ENCODE measurements at places on chromosomes 7 and 10.

GRCh38 chr7:83947260-83947659 is 247.3 kb downstream of the SEMA3A start:
- DNase-seq = no peak

DNA sequence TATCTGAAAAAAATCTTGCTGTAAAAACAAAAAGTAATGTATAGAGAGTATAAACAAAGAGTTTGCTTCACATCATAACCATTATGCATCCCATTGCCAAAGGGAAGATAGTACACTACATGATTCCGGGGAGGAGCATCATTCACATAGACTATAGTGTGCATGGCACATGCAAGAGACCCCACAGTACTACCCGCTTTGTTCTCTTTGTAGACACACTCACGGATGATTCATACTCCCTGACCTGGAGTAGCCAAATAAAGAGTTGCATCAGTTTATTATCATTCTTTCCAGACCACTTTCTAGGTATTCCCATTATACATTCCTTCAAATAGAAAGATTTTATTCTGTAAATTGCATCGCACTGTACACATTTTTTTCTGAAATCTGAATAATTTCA is 356.9 kb downstream of the PCDH15 start:
- no peak for DNase-seq

DNA sequence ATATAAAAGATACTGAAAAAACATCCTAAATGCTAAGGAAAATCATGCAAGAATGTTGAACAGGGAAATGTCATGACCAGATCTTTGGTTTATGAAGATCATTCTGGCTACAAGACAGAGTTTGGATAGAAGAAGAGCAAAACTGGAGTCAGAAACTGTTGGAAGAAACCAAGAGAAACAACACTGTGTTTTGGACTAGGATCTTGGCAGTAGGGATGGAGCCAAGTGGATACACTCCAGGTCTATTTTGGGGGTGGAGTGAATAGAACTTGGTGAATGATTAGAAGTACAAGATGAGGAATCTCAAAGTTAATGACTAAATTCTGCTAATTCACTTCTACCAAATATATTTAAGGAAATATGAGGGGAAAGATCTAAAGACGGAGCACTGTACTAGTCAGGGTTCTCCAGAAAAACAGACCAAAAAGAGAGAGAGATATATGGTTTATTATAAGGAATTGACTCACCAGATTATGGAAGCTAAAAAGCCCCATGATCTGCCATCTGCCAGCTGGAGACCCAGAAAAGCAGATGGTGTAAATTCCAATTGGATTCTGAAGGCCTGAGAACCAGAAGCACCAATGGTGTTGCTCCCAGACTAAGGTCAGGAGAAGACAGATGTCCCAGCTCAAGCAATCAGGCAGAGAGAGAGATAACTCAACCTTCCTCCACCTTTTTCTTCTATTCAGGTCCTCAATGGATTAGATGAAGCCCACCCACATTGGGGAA is 254.9 kb downstream of the TRIL start:
- no peak for DNase-seq

DNA sequence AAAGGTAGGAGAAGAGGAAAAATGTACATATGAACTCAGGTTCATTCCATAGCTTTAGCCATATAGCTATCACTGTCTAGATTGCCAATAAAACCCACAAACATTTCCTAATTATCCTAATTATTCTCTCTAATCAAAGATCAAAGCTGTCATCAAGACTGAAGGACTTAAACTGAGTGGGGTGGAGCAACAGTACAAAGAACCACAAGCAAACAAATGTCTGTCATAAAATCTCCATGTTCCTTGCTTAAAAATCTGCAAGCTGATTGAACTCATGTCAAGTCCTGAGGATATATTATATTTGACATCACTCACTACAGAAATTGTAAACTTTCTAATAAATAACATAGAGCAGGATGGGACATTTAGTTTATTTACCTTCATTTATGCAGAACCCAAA is 315.9 kb downstream of the SNX13 start:
- no peak for DNase-seq

DNA sequence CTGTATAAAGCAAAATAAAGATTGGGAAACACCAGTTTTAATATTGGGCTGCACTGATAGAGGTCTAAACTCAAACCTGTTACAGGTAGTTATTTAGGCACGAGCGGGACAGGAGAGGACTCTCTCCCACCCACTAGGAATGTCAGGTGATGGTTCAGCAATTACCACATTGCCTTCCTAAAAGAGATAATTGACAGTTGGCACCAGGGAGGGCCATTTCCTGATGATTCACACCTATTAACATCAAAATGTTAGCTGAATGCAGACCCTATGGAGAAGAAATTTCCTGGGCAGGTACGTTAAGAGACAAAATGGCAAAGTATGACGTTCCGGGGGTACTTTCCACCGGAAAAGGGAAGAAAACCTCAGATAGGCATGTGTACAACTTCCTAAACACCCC is 272.6 kb downstream of the SDHAF3 start:
- no peak for DNase-seq

DNA sequence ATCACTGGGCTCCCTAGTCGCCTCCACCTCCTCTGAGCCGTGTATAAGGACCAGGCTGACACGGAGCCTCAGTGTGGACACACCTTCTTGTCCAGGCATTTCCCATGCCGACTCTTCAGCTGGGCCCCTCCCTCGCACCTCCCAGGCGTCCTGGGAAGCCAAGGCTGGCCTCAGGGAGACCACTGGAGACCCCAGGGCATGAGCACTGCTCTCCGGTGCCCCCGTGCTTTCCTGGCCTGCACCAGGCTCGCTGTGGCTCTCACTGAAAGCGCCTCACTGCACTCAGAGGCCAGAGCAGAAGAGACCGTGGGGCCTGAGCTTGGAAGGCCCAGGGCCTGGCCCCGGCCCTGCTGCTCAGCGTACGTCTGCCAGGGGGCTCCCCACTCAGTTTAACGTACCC is 31.4 kb downstream of the LRRC27 start:
- DNase-seq = no peak

DNA sequence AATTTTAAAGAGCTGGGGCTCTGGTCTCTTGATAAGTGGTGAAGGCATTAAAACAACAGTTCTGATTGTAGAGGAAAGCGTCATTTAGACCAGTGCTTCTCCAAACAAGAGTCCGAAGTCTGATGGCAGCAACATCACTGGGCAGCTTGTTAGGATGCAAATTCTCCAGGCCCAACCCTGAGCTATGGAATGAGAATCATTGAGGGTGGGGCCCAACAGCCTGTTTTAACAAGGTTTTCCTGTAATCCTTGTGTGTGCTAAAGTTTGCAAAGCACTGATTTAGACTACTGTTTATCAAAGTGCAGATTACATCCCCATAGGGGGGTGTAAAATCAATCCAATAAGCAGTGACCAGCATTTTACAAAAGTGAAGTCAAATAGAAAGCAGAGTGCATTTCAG is 2.6 kb upstream of the ZNRF2 start:
- no peak for DNase-seq
